ENCODE measurements at places on chromosomes 4 and X. TPM values are rescaled to one million over a fixed set of nuclear protein-coding genes. Genes with fewer than 3 reads are reported as not detected.

- no peak for DNase-seq
Measured at GRCh38 chr4:71962622-71963264, 69.1 kb upstream of the NPFFR2 start.

DNA sequence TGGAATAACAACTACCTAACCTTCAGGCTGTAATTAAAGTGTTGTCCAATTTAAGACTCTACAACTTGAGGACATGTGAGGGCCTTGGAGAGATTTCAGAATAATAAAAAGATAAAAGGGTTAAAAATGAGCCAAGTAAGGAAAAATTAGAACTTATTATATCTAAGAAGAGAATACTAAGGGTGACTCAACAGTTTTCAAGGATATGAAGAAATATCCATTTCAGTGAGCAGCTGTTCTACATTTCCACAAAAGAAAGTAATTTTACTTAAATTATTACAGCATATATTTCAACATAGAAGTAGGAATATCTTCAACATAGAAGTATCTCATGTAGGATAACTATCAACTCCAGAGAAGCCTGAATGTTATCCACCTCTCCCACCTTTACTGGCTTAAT lies 11.3 kb downstream of the SNX12 start:
- DNase-seq, result no peak

The ETNPPL gene
- total RNA-seq, result 125 TPM

The FGFBP2 gene
- total RNA-seq, result not detected

GRCh38 chr4:1608196-1608820 lies 75.8 kb downstream of the FAM53A start:
- DNase-seq, result peak; percentile 44

GRCh38 chr4:135244056-135244455 lies 1042.5 kb upstream of the PABPC4L start:
- no peak for DNase-seq

The USP17L28 gene
- not detected for total RNA-seq

The SPANXD gene
- total RNA-seq, result not detected

Data from right lobe of liver (tissue), 6 donors.